ENCODE measurements at places on chromosomes 16 and 17.

DNA sequence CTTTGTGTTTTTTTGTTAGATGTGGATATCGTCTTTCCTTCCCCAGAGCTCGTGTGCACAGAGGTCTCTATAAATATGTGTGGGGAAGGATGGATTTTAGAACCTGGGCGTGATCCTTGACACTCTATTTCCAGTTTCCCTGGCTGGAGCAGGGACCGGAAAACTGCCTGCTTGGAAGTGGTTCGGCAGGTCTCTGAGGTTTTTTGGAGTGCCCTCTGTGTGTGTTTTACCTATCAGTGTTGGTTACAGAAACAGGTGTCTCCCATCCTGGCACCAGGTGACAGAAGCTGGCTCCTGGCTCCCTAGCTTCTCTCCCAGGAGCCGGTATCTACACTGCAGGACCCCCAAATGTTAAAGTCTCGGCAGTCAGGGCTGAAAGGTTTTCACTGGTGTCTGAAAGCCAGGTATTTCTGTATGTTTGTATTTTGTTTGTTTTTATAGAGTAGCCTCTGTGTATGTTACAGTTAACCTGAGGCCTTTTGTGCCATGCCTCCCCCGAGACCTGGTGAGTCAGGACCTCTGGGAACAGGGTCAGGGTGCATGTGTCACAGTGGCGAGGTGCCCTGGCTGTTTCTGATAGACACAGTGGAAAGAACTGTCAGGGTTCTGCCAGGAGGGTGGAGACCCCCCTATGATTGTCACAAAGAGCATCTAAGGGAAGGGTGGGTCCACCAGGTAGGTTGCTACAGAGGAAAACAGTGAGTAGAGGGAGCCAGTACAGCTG is 31.3 kb downstream of the ZC3H18 start:
- DNase-seq, result no peak

DNA sequence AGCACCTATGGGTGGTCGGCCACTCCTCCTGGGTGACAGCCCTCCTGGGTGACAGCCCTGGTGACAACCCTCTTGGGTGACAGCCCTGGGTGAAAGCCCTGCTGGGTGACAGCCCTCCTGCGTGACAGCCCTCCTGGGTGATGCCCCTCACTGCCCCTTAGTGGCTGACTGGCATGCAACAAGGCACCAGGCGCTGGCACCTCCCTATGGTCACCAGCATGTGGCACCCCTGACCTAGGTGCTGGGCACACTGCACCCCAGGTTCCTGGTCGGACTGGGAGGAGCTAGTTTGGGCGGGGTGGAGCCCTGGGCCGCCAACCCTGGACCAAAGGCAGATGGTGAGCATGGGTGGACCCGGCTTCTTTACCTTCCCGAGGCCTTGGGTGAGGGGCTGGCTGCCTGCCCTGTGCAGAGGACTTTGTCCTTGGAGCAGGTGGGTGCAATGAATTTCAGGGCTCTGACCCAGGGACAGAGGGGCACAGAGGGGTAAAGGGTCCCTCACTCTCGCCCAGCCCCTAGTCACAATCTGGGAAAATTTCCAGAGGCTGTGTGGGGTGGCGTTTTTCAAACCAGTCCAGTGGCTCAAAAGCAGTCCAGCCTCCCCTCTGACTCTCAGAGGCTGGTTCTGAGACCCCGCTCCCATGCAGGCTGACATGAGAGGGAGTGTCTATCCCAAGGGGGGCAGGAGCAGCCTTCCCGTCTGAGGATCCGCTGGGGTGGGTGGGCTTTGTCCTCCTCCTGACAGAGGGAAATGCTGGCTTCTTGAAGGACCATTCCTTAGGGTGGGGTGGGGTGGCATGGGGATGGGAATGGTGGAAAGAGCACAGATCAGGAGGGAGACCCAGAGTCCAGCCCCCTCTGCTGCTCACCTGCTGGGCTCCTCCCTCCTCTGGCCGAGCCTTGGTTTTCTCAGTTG is 25.9 kb upstream of the TNFRSF13B start:
- DNase-seq, result no peak

- DNase-seq, result no peak
Observed at GRCh38 chr16:60013076-60013475, 1279.0 kb upstream of the GOT2 start.

DNA sequence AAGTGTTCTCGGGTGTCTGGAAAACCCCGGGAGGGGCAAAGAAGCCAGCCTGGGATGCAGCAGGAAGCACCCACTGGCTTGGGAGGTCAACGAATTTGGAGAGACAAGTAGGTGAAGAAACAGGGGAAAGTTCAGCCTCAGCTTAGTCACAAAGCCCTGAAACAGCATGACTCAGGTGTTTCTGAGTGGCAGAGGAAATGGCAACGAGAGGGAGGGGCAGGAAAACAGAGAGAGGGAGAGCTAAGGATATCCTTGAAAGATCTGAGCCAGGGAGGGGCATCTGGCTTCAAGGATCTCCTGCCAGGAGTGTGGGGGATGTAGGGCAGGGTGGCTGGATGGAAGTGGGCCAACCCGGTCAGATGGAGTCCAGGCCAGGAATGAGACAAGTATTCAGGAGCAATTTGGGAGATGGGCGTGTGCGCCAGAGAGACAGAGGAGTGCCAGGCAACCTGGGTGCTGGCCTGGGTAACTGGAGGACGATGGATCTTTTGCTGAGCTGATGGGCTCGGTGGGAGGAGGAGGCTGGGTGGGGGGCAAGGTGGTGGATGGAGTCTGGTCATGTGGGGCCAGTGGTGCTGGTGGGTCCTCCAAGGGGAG is 27.2 kb downstream of the ABCC3 start:
- peak; percentile 95 for DNase-seq

- DNase-seq, result no peak
Observed at GRCh38 chr16:55605754-55606336, 39.4 kb downstream of the CAPNS2 start.

- peak; percentile 80 for DNase-seq
Observed at GRCh38 chr16:30805370-30806169, 18.6 kb upstream of the ZNF629 start.

DNA sequence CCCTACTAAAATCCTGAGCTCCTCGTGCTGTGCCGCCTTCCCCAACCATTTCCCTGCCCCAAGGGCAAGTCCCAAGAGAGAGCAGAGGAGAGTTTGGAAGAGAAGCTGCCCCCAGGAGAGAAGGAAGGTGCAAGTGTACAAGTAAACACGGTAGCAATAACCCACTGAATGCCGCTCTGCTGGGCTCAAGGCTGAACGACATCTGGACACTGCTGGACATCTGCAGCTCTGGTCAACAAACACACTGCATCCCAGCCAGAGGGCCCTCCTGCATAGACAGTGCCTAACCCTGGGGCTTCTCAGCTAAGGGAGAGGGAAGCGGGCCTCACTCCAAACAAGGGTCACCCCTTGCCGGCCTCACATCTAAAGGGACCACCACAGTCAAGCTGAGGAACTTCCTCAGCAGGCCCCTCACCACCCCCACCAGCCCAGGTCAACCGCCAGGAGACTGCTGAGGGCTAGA is 12.7 kb downstream of the JUP start:
- no peak for DNase-seq

GRCh38 chr17:13002761-13003453 is 14.9 kb downstream of the ELAC2 start:
- peak; percentile 52 for DNase-seq

DNA sequence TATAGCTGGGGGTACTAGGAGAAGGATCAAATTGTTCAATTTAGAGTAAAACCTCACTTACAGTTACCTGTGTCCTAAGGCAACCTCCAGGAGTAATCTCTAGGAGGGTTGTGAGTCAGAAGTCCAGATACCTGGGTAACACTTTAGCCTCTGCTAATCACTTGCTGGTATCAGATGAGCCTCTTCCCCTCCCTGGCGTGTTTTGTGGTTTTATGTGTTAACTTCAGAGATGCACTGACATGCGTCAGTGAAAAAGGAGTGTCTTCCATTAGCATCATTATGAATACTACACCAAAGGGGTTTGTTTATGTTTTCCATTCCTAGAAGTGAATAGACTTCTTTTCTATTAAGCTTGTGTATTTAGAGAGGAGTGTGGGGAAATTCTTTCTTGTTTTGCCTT is 208.2 kb downstream of the FTO start:
- DNase-seq, result no peak

GRCh38 chr16:71364133-71364681 is 5.7 kb downstream of the CALB2 start:
- DNase-seq, result no peak

DNA sequence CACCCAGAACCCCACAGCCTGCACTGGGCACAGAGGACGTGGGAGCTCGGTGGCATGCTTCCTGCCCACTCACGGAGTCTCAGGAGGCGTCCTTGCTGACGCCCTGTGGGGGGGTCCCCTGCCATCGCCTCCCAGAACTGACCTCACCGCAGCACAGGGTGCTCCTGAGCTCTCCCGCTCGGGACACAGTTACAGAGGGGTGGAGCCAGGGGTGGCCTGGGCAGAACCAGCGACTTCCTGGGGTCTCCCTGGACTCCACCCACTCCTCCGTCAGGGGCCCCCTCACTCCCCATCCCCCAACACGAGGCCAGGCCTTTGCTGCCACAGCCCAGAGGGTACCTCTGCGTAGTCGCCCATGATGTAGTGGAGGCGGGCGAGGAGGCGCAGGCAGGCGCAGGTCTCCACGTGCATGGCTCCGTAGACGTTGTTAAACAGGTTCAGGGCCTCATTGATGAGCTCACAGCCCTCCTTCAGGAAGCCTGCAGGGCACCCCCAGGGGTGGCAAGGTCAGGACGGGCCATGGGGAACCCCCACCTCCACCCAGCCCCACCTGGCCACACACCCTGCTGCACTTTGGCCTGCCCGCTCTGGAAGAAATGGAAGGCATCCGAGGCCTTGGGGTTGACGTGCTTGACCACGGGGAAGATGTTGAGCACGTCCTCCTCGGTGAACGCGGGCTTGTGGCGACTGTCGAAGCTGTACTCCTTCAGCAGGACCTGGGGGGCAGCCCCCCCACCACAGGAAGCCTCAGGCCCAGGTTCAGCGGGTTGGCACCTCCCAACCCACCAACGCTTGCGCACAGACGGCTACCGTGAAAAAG is 17.8 kb downstream of the CLUH start:
- no peak for DNase-seq

DNA sequence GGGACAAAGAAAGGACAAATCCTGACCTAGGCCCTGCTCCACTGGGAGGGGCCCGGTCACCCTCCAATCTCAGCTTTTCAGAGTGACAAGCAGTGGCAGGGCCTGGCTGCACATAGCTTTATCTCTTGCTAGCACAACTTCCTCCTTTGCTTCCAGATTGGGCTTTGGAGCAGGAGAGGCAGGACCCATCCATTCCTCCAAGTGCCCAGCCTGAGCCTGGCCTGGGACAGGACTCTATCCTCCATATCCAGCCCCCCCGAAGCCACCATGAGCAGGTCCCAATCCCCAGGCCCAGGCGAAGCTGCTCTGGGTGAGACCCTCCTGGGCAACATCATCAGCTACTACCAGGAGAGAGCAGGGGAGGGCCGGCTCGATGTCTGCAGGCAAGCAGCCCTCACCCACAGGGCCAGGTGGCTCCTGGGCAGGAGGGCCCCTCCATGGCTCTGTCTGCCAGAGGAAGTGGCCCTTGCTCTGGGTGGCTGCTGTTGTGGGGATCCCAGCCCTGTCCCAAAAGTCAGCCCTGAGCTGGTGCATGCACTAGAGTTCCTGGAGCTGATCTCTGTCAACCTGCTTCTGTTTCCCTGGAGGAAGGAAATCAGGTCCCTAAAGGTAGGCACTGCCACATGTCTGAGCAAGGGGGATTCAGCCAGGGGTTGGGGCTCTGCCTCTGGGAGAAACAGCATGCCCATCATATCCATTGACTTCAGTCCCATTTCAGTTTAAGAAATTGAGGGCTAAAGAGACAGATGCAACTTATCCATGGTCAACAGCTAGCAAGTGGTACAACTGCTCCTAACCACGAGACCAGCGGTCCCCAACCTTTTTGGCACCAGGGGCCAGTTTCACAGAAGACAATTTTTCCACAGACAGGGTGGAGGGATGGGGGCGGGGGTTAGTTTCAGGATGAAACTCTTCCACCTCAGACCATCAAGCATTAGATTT is 58.9 kb downstream of the TK2 start:
- no peak for DNase-seq

DNA sequence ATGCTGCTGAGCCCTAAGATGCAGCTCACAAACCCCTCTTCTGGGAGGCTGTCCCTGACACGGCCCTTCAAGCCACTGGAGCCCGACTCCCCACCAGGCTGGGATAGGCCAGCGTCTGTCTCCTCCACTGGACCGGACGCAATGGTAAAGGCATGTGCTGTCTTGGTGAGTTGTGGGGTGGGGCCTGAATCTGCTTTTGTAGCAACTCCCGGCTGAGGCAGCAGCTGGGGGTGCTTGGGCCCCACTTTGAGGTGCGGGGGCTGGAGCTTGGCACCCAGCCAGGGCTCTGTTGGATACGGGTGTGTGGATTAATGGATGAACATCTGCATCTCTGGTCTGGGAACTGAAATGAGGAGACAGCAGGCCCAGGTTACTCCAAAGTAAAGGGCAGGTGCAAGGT is 3.5 kb upstream of the NLRC3 start:
- DNase-seq, result no peak

DNA sequence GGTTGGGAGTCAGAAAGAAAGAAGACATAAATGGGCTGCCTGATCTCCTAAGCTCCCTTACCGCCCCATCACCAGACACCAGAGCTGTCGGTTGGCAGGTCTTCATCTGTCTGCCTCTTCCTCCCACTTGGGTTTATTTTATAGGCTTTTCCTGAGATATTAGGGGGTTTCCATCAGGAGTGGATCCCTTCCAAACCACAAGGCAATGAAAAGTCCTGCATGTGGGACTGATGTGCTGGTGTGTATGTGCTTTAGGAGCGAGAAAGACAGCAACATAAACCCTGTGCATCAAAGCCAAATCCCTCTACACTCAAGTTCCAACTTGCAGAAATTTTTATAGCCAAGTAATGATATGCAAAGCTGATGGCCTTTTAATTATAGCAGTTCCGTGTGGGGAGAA is 389.5 kb downstream of the SLC39A11 start:
- DNase-seq, result no peak

- peak; percentile 94 for DNase-seq
Observed at GRCh38 chr16:89171216-89172170, at the start of gene CDH15. Gene CDH15 (plus strand): TSS chr16:89171748. CDS start chr16:89171832, 84 bp downstream.

DNA sequence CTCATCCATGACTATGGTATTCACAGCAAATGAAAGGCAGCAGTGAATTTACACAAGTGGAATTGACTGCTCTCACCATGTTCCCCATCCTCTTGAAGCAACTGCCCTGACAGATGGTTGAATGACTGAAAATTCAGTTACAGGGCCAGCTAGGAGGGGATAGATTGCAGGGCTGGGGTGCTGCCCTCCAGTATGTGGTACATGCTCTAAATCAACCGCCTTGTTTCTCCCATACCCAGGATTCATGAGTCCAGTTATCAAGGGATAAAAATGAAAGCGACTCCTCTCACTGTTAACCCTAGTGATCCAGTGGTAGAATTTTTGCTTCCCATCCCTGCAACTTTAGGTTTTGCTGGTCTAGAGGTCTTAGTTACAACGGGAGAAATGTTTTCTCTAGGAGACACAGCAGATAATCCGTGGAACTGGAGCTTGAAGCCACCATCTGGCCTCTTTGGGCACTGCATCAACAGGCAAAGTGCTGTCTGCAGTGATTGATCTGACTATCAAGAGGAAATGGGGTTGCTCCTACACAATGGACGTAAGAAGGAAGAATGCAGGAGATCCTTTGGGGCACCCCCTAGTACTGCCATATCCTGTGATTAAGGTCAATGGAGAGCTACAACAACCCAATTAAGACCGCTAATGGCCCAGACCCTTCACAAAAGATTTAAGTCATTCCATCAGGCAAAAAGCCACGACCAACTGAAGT is 32.0 kb downstream of the SCPEP1 start:
- peak; percentile 60 for DNase-seq
